HT-29 (cell line): ENCODE measurements at places on chromosomes 6 and 20. TPM values are rescaled to one million over a fixed set of nuclear protein-coding genes. Genes with fewer than 3 reads are reported as not detected.

- DNase-seq: no peak
Measured at GRCh38 chr6:52595000-52595795, 18.3 kb upstream of the TRAM2 start.

- DNase-seq: no peak
Measured at GRCh38 chr20:40641809-40642208, 47.2 kb downstream of the MAFB start.

GRCh38 chr6:97626671-97627441 lies 343.8 kb upstream of the MMS22L start:
- no peak for DNase-seq

FGD2 gene
- total RNA-seq: 0.31 and 0.53 TPM in 2 replicates
